Amygdala (tissue), 56 donors: ENCODE measurements at places on chromosomes 6 and 20.

DNA sequence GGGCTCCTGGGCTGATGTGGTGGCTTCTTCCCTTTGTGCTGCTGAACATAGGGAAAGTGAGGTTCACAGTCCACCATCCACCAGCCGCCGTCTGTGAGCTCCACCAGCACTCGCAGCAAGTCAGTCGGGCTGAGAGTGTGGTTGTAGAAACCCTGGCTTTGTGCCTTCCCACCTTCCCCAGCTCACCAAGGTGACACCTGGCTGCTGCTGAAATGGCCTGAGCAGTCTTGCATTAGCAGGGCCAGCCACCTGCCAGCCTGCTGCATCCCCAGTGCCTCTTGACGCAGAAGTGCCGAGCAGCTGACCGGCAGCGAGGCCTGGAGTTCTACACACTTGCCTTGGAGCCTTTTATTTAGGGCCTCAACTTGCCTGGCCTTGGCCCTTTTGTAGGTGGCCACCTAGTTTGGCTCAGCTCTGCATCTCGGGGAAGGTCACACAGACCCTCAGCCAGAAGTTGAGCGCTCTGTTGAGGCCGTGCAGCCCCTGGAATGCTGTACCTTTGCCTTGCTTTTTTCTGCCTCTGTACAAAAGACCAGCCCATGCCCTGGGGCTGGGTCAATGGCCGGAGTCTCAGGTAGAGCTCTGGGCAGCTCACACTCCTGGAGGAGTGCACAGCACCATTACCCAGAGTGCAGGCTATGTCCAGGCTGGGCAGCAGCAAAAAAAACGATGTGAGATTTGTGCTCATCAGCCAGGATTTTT lies 76.5 kb downstream of the PTPN1 start:
- DNase-seq, result no peak

DNA sequence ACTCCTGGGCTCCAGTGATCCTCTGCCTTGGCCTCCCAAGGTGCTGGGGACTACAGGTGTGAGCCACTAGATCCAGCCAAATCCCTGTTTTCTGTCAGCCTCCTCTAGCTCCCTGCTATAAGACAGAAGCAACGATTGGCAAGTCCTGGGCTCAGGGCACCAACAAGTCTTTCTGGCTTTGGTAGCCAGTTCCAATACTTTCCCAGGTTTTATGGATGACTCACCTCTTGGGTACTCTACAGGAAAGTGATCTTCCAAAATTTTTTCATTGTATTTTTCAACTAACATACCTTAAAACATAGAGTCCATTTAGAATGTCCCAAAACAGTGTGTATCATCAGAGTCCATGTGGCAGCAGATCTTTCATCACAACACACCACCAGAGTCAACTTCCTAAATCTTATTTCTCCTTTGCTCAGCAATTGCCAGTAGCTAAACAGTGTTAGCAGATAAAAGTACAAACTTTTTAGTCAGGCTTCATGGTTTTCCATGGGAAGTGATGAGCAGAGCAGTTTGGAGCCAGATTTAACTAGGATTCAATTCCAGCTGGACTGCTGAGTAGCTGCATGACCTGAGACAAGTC lies 13.3 kb downstream of the GABBR1 start:
- no peak for DNase-seq

DNA sequence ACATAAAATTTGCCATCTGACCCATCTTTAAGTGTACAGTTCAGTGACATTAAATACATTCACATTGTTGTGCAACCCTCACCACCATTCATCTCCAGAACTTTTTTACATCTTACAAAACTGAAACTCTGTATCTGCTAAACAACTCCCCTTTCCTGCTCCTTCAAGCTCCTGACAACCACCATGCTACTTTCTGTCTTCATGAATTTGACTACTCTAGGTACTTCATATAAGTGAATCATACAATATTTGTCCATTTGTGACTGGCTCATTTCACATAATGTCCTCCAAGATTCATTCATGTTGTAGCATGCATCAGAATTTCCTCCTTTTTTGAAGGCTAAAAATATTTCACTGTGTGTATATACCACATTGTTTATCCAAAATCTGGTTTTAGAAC lies 86.9 kb upstream of the SMLR1 start:
- DNase-seq, result no peak

DNA sequence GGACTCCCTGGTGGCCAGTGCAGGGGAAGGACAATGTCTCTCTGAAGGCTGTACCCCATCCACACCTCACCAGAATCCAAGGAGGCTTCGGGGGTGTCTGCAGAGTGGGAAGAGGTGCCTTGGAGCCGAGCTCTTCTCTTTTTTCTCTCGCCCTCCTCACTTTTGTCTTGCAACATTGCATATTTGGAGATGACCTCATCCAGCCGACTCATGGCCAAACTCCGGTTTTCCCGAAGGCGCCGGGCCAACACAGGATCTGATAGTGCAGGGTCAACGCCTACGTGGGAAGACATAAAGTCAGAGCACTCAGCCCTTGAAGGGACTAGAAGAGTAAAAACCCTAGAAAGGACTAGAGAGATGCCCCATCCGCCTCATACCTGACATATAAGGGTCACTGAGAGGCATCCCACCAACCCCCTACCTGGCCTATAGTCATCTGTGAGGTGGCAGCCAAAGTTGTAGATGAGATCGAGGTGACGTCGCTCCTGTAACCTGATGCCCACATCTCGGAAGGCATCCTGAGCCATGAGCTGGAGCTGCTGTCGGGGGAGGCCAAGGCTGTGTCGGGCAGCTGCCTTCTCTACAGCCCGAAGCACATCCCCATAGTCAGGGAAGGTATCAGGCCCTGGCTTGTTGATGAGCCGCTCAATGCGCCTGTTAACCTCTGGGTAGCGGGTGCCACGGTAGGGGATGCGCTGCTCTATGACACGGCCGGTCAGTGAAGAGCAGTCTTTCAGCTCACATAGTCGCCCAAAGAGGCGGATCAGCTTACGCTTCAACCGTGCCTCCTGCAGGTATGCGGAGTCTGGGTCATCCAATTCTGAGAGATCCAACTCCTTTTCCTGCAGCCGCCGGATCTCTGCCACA lies 3.0 kb upstream of the ZBTB22 start:
- DNase-seq, result no peak

- DNase-seq, result no peak
Measured at GRCh38 chr20:58664331-58664730, 13.2 kb downstream of the STX16 start.

GRCh38 chr6:125658136-125658535 lies 91.3 kb upstream of the HEY2 start:
- no peak for DNase-seq

DNA sequence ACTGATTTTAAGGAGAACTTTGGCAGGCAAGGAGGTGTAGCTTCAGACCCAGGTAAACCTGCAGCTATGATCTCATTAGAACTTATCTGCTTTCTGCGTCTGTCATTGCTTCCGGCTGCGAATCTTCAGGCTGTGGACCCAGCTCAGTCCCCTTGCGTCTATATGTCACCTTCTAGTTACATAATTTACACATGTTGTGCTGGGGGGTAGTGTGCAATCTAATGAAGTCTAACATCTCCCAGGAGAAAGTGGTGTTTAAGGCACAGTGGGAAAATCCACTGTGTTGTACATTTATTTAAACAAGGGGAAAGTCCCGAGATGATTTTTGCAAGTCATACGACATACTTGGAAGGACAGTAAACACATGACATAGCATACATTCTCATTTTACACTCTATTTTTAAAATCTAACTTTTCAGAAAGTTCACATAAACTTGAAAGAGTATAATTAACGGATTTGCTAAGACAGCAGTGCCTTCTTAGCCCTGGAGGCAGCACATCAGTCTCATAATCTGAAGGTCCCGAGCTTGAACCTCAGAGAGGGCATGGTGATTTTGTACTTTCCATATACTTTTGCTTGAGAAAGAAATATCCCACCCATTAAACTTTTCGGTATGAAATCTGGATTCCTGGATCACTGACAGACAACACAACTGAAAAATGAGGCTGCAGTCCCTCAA lies 35.2 kb downstream of the GPX6 start:
- DNase-seq, result no peak

DNA sequence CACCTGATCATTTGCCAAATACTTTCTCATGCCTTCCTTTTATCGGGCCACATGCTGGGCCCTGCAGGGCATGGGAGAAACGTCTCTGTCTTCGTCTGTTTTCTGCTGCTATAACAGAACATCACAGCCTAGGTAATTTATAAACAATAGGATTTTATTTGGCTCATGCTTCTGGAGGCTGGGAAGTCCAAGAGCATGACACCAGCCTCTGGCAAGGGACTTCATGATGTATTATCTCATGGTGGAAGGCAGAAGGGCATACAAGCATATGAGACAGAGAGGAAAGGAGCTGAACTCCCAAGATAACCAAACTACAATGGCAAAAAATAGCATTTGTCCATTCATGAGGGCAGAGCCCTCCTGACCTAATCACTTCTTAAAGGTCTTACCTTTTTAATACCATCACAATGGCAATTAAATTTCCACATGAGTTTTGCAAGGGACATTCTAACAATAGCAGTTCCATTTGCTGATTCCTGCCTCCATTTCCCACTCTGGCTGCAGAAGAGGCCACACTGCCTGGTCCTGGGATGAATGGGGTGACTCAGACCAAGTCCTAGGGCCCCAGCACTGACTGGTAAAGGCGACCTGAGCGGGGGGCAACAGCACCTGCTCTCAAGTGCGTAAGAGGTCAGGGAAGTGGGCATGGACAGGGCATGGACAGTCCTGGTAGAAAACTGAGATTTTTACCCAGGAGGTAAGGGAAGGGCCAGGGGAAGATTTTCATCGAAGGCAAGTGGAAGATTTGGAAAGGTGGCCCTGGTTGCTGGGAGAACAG lies 5.1 kb upstream of the ZBP1 start:
- no peak for DNase-seq

DNA sequence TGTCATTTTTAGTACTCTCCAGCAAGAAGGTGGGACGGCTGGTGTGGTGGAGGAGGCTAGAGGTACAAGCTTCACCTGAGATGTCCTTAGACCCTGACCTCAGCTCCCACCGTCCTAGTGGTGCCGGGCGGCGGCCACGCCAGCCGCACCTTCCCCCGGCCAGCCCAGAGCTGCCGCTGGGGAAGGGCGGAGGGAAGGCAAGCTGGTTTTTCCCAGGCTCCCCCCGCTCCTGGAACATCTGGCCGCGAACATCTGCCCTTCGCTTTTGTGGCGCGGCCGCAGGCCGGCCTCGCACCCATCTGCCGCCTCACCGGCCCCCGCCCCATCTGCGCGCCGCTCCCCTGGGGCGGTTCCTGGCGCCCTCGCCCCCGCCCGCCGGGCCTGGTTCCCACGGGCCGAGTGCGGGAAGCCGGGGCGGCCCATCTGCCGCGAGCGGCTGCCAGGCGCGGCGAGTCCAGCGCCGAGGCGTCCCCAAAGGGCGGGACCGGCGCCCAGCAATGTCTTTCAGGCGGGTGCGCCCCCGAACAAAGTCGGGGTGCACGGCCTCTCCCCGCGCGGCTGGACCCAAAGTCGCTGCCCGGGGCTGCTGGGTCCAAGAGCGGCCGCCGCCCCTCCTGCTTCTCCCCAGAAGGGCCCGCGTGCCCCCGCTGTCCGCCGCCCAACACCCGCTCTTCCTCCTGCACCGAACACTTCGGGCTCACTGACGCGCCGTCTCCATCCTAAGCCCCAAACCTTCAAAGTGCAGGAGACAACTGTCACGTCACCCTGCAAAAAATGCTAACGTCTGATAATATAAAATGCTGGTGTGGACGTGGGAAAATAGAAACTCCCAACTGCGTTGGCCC lies 17.3 kb upstream of the ID1 start:
- no peak for DNase-seq

DNA sequence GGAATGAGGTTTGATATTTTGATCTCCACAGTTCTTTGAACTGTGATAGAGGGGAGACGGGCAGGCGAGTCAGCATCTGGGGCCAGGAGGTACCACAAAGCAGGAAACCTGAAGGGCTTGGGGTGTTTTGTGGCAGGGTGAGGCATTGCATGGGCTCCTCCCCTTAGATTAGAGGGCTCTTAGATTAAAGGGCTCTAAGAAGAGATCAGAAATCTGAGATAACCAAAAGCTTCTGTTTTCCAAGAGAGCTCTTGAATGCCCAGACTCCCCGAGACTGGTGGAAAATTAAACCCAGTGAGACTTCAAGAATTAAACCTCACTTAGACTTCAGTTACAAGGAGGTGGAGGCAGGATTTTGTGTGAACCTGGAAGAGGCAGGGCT lies 2.4 kb upstream of the GPX5 start:
- DNase-seq, result no peak

DNA sequence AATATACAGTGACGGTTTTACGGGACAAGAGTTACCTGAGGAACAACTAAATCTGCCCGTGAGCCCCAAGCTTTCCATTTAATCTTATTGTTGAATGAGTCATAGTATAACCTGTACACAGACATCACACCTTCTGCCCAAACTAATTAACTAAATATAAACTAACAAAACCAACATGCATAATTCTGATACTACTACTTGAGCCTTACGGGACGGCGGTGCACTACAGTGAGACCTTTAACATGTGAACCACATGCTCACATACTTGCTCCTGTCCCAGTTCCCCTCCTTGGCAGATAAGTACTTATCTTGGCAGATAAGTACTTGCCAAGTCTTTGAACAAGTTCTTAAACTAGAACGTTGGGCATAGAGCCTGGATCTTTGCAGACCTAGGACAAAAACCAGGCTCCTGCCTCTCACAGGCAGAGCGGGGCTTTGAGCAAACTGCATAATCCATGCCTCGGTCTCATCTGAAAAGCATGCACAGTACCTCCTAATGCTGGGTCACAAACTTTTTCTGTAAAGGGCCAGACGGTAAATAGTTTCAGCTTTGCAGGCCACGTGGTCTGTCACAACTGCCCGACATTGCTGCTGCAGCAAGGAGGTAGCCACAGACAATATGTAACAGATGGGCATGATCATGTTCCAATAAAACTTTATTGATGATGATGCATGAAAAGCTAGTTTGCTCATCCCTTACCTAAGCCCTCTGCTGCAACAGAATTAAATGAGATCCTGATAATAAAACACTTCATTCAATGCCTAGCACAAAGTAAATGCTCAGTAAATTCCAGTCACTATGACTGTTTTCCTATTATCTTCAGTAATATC lies 23.0 kb downstream of the ZNF217 start:
- no peak for DNase-seq

GRCh38 chr6:17395112-17395511 lies 1.7 kb downstream of the CAP2 start:
- DNase-seq, result no peak

DNA sequence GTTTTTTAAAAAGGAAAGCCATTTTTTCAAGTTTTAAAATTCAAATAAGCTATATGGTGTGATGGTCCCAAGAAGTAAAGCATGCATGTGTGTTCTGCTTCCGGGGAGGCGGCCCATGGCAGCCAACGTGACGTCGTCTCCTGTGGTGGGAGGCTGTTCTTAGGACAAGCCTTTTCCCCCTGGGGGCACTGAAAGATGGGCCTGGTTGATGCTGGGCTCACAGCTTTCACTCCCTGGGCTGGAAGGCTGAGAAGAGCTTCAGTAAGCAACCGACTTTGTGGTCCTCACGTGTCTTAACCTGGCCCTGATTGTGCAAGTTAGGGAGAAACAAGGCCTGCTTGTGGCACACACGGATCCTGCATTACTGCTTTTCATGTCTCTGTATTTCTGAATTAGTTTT lies 84.1 kb downstream of the SMOC2 start:
- DNase-seq, result no peak

GRCh38 chr6:169955731-169956437 lies 204.5 kb downstream of the ERMARD start:
- no peak for DNase-seq
